ENCODE measurements at places on chromosomes 4 and X.

GRCh38 chrX:11287505-11287904 is 5.7 kb upstream of the AMELX start:
- DNase-seq = no peak

DNA sequence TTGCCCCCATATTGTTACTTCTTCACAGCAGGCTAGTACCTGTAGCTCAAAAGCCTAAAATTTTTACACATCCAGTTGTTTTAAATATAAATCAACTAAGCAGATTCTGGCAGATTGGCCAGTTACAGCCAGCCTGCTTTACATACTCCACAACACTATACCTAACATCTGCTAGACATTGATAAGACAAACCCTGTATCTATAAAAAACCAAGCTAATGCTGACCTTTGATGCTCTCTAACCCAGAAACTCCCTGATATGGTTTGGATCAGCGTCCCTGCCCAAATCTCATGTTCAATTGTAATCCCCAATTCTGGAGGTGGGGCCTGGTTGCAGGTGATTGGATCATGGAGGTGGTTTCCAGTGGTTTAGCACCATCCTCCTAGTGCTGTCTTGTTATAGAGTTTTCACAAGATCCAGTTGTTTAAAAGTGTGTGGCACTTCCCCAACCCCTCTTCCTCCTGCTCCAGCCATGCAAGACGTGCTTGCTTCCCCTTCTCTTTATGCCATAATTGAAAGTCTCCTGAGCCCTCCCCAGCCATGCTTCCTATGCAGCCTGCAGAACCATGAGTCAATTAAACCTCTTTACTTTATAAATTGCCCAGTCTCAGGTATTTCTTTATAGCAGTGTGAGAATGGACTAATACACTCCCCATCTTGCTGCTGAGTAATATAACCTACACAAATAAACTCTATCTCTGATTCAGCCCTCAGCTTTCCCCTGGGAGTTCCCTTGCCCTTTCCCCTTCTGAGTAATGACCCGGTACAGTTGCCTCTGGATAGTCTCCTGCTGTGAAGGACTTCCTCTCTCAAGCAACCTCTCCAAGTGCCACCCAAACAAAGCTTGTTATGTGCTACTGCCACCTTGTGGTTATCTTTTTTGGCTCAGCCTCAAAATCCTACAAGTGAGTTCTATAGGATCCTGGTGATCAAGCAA is 39.6 kb downstream of the ZCCHC13 start:
- DNase-seq = peak; percentile 96

- DNase-seq = peak; percentile 23
Observed at GRCh38 chr4:183130328-183131155, 31.5 kb downstream of the WWC2 start.

- DNase-seq = no peak
Observed at GRCh38 chr4:87978681-87979080, 3.2 kb downstream of the SPP1 start.

DNA sequence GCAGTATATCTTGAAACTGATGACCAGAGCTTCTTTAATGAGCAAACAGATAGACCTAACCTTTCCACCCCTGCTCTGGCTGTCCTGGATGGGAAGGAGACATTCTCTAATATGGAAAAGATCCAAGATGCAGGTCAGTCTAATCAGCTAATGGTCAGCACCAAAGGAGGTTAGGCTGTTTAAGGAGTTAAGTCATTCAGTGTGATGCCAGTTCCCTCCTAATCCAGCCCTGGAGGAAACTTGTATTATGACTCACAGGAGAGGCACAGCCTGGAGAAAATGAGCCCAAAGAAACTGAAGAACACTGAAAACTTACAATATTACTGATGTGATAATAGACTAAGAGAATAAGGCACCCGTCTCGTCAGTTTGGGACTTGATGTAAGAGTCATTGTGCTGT is 323.0 kb downstream of the HNRNPD start:
- DNase-seq = no peak

DNA sequence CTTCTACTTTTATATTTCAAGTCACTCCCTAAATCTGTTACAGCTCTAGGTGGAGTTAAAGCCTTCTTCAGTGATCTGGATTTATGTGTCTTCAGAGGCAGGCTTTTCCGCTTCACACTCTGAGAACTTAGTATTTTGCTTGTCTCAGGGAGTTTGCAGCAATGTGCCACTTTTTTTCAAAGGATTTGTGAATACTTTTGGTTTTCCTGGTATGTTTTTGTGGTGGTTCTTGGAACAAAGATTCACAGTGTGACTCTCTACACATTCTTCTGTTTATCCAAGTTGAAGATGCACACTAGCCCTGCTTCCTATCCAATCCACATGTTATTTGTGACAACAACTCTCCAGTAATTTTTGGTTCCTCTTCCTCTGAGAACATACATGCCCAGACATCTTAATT is 1253.7 kb downstream of the TECRL start:
- DNase-seq = peak; percentile 13

DNA sequence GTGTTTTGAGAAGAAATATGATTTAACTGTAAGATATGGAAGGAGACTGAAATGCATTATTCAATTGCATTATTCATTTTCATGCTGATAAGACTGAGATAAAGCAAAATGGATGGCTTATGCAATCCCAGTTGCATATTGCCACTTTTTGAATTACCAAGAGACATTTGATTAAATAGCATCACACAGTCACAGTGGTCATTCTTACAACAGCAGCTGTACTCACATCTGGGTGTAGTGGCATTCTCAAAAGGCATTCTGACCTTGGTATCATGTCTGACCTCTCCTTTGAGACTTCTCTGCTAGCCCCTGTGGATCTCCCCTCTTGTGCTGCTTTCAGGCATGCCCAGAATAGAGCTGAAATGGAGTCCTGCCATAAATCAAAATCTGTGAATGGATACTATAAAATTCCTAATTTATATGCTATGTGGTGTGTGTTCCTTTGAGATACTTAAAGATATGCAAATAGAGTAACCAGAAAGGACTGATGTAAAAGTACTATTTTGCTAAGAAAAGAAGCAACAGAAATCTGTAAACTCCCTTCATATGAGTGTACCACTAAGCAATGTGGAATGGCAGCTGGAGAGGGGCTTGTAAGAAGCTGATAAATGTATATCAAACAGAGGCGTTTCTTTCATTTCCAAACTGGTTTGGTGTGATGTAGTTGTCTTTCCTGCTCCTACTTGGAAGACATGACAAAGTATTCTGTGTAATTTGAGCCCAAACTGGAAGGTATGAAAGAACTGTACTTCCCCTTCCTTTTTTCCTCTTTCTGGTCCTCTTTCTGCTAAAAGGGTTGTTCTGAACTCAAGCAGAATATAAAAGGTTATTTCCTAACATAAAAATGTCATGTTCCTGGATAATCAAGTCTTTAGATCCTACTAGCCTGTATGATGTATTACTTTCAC is 25.4 kb upstream of the METAP1 start:
- no peak for DNase-seq

Measured in fibroblast of skin of scalp (primary cell).